Inflammatory macrophage (primary cell): ENCODE measurements at places on chromosomes 6 and 20.

GRCh38 chr6:159089443-159089842 lies 44.7 kb upstream of the TAGAP start:
- no peak for DNase-seq

GRCh38 chr6:93749191-93749590 lies 329.8 kb upstream of the EPHA7 start:
- no peak for DNase-seq

DNA sequence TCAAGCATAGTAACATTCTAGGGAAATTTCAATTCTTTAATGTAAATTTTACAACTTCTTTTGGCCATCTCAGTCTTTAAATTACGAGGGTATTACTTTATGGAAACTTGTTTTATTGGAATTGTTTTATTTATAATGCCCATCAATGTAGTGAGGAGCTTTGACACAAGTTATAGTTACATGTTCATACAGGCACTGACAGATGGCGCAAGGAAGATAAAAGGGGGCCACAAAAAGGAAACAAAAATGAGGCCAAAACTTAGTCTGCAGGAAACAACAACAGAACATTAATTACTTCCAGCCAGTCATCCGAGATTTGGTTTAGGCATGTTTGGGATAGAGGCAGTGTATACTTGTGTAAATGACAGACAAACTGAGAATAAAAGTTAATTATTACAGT lies 18.3 kb downstream of the SESN1 start:
- DNase-seq = no peak

- DNase-seq = no peak
Measured at GRCh38 chr6:87763901-87764300, 61.9 kb upstream of the AKIRIN2 start.

GRCh38 chr6:88044530-88044929 lies 3.1 kb upstream of the SPACA1 start:
- no peak for DNase-seq

DNA sequence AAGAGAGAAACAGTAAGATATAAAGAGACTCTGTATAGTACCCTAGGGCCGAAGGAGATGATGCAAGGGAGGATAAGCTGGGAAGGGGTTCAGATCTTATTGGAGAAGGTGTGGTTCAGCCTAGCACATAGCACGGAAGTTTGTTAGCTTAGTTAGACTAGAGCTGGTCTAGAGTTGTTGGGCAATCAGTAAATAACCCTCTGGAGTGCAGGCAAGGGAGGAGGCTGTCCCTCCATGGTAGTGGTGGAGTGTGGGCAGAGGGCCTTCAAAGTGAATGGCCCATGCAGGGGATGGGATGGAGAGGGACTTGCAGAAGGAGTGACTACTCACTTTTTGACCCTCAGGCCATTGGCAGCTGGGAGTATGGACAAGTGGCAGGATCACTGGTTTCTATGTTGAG lies 20.0 kb downstream of the TULP4 start:
- DNase-seq = no peak
